ENCODE measurements at places on chromosomes 3 and 15.

DNA sequence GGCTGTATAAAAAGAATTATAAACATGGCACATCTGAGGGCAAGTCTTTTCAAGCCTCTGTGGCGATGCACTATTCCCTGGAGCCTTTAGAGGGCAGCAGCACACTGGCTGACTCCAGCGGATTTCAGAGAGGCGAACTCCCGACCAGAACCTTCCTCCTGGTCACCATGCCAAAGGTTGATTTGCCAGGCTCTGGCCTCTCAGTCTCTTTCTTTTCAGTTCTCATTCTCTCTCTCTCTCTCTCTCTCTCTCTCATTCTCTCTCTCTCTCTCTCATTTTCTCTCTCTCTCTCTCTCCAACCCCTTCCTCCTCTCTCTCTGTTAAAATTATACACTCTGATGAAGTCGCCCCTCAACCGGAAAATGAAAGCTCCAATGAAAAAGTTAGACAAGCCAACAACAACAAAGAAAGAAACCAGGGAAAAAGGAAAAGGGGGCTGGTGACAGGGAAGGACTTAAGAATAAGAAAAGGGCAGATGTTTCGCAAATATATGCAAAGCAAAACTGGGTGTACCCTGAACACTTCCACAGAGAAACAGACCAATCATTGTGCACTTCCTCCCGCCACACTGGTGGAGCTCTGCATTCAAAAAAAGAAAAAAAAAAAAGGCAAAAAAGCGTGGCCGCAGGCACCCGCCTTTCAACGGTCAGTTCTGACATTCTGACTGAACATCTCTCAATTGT, 90.2 kb downstream of the TIGIT start:
- DNase-seq: peak; percentile 12

- no peak for DNase-seq
Observed at GRCh38 chr15:61301701-61302100, 72.6 kb upstream of the RORA start.

GRCh38 chr3:13880811-13881156, 913 bp upstream of the WNT7A start:
- no peak for DNase-seq

DNA sequence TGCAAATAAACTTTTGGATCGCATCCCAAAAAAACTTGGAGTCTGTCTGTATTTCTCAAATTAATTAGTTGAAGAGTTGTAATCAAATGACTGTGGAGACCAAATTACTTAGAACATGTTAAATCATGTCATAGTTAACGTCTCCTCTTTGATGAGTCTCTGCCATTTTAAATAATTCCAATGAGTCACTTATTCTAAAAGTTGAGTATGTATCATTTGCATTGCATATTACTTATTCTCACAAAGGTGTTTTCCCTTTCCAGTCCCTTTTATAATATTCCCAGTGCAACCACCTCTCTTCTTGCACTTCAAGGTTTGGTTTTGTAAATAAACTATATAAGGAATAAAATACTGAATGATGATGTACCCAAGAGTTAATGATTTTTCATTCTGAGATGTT, 36.0 kb upstream of the MBNL1 start:
- no peak for DNase-seq

DNA sequence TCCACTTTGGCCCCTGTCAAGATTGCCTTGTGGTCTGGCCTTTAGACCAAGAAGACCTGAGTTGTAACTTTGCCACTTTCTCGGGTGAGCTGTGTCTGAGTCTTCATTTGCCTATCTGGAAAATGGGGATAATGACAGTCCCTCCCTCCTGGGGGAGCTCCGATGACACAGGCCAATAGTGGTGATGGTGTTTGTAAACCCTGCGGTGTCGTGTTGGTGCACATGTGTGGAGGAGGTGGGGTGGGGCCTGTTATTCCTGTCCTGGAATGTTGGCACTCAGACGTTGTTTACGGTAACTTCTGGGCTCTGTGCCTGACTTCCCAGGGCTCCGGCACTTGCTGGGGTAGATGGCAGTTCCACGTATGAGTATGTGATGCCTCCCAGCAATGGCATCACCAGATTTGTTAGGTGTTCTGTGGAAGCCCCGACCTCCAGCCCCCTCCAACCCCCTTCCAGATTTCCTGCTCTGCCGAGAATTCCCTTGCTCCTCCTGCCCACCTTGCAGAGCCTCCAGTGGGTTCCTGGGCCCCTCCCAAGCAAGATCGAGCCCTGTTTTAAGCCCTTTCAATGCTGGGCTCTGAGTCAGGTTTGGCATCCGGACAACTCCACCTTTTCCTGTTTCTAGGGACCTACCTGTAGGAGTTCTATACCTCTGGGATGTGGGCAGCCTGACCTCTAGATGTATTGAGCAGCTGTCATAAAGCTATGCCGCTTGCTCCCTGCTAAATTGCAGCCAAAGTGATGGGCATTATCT, 31.4 kb downstream of the HRH1 start:
- no peak for DNase-seq

DNA sequence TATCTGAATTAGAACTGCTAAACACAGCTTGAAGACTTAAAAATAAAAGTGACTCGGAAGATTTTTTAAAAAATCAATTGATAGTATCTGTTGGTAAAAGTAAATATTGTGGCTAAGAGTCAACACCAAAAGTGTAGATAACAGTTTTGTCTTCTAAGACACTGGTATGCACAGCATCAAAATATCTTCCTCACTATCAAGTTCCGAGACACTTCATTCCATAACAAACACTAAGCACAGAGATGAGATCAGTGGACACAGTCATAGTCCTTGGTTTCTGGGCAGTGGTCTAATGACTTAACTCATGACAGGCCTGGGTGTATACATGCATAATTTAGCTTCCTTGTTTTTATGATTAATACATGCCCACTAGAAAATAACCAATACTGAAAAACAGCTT, 63.2 kb downstream of the PXYLP1 start:
- DNase-seq: no peak

DNA sequence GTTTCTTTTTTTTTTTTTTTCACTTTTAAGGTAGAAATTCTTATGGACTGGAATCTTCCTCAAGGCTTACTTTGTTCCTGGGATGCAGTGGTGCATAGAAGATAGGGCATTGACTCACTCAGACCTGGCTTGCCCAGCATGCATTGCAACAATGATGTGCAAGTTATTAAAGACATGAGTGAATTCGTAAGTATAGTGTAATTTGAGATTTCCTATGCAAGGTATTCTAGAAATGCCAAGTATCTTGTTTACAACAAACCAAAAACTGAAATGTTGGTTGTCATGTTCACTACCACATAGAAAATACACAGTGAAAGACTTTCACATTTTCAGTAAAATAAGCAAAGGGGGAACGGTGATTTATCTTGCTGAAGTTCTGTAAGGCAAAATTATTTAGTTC, 56.5 kb upstream of the FNDC3B start:
- no peak for DNase-seq

DNA sequence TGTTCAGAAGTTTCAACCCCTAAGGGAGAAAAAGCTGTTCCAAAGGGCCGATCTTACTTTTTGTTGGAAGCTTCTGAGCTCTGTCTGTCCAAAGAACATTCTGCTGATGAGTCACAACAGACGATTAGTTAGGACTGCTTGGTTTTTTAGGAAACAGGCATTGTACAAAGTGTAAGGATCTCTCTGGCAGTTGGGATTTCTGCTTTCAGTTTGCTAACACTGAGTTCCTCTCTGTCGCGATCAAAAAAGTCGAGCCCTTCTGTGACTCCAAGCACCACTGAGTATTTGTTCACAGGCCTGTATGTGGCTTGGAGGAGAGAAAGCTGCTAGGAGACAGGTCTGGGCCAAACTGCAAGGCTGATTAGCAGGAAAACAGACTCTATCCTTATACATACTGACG, 91.8 kb upstream of the PFN2 start:
- DNase-seq: no peak

DNA sequence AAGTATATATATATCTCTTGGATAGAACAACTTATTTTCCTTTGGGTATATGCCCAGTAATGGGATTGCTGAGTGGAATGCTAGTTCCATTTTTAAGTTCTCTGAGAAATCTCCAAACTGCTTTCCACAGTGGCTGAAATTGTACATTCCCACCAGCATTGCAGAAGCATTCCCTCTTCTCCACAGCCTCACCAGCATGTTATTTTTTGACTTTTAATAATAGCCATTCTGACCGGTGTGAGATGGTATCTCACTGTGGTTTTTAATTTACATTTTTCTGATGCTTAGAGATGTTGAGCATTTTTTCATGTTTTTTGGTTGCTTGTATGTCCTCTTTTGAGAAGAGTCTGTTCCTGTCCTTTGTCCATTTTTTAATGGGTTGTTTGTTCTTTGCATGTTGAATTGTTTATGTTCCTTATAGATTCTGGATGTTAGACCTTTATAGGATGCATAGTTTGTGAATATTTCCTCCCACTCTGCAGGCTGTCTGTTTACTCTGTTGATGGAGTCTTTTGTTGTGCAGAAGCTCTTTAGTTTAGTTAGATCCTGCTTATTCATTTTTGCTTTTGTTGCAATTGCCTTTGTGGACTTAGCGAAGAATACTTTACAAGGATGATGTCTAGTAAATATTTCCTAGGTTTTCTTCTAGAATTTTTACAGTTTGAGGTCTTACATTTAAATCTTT, 82.7 kb upstream of the NR2F2 start:
- DNase-seq: no peak

- DNase-seq: no peak
Observed at GRCh38 chr3:98326945-98327344, 26.7 kb upstream of the OR5K4 start.

DNA sequence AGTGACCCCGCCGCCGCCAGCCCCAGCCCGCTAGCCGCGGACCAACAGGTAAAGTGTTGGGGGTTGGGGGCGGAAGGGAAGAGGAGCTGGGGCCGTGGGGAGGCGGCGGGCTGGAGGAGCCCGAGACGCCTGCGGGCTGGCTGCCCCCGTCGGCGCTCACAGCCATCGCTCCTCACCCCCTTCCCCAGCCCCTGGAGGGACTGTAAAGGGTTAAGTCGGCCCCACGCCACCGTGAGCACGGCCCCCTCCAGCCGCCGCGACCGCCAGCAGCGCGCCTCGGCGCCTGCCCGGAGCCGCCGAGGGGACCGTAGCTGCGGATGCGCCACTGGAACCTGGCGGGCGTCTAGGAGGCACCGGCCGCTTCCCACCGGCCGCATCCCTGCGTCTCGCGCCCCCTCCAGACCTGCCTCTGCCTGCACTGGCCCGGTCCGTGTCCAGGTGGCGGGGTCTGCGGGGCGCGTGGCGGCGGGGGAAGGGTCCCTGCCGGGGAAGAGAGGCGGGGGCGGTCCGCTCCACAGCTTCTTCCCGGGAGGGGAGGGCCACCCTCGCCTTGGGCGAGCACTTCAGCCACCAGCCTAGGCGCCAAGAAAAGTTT, 522 bp downstream of the MED12L start:
- DNase-seq: no peak

DNA sequence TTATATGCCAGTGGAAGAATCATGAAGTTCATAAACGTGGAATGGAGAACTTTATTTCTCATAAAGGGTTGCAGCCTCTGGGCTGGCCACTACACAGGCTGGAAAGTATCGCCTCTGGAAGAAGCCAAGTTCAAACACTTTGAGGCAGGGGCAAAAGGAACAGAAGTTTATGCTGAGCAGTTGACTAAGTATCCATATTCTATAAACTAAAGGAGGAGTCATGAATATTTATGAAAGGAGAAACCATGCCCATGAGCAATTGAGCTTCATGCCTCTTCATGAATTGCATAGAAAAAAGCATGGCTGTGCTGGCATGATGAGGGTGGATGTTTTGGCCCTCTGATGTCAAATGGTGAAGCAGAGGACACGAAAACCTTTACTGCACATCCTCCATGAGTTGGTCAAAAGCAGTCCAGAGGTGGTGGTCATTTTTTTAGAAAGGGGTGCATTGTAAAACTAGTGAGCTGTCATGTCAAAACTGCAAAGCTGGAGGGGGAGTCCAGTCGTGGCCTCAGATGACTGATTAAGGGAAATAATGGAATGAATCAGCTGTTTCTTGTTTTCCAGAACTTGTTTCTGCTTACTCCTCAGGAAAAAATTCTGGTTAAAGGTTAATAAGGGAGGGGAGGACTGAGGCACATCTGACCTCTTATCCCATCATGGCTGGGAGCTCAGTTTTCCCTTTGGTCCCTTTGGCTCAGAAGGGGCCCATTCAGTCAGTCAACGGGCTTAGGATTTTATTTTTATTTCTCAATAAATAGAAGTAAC, 276.7 kb downstream of the CHL1 start:
- DNase-seq: no peak

DNA sequence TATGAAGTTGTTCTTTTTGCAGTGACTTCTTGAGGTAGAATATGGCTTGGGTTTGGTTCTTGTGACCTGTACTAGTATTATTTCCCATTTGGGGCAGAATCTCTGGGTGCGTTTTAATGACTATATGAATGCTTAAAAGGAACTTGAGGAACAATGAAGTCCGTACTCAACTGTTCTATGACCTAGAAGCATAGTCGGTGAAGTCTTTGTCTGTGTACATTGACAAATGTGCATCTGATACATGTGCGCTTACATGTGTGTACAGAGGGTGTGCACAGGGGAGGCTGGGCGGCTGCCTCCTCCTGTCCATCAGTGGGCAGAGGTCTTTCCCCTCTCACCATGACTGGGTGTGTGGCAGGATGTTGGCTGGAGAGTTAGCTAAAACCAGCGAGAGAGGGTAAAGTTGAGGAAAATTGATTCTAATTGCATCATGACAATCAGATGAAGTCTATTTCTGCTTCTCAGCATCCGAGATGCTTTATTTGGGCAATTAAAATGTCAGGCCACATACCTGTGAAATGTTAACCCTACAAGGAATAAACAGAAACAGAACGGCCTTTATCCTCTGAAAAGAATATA, 1.0 kb upstream of the NR2F2 start:
- no peak for DNase-seq

DNA sequence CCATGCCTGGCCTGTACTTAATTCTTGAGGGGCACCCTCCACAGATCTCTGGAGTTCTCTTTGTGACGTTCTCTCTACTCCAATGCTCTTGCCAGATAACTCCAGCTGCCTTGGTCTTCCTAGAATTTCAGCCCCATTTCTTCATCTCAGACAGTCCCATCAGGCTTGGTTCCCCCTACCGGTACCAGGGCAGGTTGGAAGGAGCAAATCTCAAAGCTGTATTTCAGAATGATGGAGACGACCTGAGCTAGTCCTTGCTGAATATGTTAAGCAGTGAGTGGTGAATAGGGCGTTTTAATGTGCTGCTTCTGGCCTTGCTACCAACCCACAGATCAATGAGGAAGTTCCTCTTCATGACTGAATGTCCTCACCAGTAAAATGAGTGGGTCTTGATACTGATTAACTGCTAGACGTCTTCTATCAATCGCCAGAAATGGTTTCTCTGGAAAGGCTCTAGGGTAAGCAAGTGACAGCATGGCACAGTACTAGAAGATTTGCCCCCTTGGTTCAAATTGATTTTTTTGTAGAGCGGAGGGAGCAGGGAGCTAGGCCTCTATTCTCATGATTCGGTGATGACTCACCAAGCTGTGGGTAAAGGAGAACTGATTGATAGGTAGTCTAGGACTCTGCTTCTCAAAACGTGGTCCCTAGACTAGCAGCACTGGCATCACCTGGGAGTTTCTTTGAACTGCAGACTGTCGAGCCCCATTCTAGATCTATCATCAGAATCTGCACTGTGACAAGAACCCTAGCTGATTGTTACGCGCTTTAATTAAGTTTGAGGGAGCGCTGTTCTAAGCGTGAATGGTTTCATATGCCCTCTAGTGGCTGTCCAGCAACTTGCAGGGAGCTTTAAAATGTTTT, 67.8 kb downstream of the UBP1 start:
- no peak for DNase-seq

All from activated T-helper 1 cell treated with anti-CD3 and anti-CD28 coated beads, Interleukin-2, amount 50 U/mL, for 16 hours (primary cell).